ENCODE measurements at places on chromosomes 7 and 10.

GRCh38 chr7:143042159-143042789 lies 9.9 kb upstream of the OR6V1 start:
- no peak for DNase-seq

DNA sequence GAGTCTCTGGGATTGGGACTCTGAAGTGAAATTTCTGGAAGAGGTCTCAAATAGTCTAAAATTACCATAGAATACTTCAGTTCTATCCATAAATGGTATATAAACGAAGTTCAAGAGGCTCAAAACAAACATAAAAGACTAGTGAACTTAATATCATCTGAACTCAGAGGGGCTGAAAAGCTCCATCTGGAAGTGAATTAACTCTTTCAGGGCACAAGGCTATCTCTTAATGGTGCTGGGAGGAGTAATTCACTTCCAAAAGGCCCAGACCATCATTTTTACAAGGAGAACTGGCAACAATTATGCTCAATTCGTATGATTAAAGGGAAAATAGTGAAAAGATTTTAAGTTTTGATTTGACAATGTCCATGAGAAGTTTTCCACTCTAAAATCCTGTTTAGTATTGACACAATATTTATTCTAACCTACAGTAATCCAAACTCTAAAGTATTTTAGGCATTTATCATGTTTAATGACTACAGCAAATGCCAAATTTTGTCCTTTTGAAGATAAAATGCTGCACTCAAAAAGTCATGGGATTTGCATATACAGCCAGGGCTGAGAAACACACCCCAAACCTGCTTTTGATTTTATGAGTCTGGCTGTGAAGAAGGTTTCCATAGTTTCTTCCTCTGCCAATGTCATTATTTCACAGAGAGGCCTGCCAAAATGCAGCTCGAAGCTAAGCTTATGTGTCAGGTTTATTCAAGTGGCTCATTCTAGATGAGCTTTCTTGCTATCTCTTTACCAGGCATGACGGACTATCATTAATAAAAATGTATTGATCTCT lies 143.9 kb downstream of the HIBADH start:
- DNase-seq: no peak

GRCh38 chr7:76220185-76221057 lies 18.7 kb downstream of the SRRM3 start:
- peak; percentile 45 for DNase-seq

DNA sequence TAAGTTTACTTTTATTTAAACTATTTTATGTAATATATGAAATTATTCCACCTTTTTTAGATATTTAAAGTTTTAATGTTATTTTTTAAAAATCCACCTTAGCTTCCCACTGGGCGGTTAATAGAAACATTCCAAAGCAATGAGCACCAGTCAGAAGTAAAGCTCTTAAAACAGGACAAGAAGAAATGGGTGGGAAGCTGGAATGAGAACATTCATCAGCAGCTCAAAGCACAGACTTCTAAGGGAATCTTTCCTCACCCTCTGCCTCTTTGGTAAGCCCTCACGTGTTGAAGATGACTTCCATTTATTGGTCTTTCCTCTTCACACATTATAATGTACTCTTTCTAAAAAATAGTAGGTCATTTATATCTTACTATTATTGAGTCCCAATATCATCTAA lies 3.1 kb downstream of the AGMO start:
- no peak for DNase-seq

DNA sequence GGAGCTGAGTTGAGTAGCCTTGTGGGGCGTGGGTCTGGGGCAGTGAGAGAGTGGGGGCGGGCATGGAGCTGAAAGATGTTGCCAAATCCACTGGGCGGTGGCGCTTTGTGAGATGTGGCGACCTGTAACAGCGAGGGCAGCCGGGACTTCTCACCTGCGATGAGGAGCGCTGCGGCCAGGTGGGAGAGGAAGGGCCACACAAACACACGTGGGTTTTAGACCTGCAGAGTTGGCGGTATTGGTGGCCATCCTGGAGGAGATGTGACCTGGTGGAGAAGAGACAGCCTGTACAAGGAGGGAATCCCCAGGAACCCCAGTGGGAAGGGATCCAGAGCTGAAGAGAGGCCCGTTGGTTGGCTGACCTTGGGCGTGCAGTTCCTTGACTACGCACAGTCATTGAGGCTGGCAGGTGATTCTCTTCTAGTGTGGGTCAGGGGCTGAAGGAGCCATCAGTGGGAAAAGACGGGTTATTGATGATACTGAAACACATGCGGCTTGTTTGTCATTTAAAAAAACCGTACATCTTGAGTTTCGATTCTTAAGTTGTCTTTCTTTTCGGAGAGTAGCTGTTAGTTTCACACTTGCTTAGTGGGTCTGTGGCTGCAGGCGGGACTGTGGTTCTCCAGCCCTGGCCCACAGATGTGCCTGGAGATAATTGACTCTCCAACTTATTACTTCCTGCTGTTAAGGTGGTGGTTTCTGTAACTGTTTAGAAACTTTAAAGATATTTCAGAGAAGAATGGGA lies 2.4 kb downstream of the CHST12 start:
- no peak for DNase-seq

- no peak for DNase-seq
Observed at GRCh38 chr7:7157177-7157886, 25.0 kb upstream of the C1GALT1 start.

- DNase-seq: no peak
Observed at GRCh38 chr10:29734640-29734961, 99.8 kb upstream of the SVIL start.

GRCh38 chr10:24370877-24371276 lies 161.9 kb downstream of the KIAA1217 start:
- no peak for DNase-seq

- DNase-seq: no peak
Observed at GRCh38 chr7:21547501-21547900, 4.7 kb downstream of the DNAH11 start.

DNA sequence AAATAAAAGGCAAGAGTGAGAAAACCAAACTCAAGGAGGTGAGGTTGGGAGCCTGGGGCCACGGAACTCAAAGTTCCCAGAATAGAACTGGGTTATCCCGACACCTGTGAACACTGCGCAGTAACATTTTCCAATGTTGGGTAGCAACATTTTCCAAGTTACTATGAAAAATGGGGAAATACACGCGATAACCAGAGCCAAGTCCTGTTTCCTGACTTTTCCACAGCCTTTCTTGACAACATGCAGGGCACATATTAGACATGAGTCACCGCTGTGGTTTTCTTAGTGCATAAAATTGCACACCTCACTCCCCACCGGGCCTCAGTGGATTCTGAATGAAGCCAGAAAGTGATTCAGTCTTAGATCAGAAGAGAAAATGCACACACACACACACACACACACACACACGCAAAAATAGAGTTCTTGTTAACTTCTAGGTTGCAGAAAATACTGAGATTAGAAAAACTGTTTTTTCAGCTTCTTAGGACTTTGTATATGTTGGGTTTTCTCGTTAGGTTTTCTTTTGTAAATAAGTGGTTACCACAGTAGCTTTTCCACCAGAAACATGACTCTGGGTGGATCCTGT lies 70.0 kb downstream of the CAMK1D start:
- no peak for DNase-seq

GRCh38 chr10:4127518-4128315 lies 342.7 kb upstream of the KLF6 start:
- DNase-seq: no peak

- DNase-seq: no peak
Observed at GRCh38 chr10:22618078-22618785, 96.1 kb downstream of the PIP4K2A start.

DNA sequence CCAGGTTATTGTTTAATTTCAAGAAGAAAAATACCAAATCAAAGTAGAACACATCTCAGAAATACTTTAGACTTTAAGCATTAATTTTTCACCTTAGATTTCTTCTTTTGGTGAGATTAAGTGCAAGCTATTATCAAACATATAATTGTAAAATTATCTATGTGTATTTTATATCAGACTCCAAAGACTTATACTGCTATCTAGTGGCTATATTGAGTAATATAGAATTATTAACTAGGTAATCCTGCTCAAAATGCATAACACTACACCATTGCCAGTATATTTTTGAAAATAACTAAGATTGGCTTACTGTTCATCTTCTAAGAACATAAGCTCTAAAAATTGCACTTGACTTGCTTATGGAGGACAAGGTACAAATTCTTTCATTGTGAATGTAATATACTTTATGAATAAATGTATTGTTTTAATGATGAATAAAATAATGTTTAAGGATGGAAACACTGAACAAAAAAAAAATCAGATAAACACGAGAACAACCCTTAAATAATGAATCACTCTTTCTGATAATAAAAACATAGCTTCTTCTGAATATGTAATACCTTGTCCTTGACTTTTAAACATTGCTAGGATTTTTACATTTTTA lies 86.7 kb upstream of the GNAI1 start:
- DNase-seq: no peak

GRCh38 chr10:77620731-77621130 lies 16.9 kb downstream of the KCNMA1 start:
- DNase-seq: no peak

DNA sequence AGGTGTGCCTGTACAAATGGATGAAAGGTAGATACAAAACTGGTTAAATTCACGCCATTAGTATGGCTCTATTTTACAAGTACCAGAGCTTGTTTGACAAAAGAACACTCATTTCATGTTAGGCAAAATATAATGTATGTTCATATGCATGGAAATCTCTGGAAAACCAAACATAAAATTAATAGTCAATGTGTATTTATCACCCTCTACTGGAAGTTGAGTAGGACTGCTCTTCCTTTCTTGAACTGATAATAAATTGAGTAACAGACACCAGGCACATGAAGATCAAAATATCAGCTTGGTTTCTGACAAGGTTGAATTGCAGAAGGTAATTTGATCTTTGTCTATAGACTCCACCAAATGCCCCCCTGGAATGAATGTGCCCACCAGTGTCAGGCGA lies 19.8 kb upstream of the AKR1B1 start:
- DNase-seq: no peak

DNA sequence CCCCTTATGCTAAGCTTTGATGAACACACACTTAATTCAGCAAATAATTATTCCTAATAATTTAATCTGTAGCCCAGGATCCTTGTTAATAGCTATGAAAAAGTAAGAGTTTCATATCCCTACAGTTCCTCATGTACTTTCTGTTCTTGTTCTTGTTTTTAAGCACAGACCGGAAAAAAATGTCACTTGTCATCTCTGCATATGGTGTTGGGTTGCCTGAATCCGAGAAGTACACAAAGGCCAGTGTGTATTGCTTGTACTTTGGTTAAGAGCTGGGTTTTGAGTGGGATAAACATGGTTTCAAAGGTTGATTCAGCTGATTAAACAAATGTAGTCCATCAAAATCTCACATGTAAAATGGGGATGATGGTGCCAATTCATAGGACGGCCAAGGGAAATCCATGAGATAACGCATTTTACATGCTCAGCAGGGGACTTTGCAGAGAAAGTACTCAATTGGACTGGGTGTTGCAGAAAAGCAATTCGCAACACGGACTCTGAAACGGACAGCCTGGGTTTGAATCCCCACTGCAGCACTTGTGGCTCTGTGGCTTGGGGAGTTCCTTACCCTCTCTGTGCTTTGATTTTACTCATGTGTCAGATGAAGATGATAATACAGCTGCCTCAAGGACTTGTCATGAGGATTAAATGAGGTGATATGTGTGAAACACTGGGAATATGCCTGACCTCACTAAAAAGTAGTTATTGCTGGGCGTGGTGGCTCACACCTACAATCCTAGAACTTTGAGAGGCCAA lies 71.7 kb downstream of the MAP3K8 start:
- no peak for DNase-seq

- no peak for DNase-seq
Observed at GRCh38 chr10:3042589-3042988, 24.8 kb upstream of the PFKP start.

DNA sequence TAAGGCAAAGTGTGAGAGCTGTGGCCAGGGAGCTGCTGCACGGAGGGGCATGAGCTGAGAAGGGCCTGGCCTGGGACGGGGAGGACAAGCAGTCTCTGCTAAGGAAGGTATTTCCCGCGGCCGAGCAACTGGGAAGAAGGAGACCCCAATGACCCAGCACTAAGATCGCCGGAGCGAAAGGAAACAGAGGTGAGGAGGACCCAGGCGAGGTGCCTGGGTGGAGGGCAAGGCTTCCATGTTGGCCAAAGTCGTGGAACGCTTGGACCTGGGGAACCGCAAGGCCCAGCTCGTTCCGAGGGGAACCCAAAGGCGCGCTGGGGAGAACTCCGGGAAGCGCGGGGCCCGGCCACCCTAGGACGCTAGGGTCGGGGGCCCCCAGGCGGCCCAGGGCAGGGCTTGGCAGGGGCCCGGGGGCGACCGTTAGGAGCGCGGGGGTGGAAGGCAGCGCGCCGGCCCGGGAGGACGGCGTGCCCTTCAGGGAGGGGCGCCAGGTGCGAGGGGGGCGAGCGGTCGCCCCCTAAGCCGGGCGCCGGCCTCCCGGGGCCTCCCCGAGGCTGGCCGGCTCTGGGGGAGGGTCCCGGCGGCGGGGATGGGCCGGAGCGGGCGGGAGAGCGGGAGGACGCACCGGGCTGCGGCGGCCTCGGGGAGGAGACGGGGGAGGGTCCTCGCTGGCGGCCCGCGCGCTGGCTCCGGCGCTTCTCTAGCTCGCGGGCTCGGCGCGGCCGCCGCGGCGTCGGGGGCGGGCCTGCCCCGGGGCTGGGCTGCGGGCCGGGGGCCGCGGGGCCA lies 545 bp downstream of the GIGYF1 start:
- DNase-seq: peak; percentile 45

DNA sequence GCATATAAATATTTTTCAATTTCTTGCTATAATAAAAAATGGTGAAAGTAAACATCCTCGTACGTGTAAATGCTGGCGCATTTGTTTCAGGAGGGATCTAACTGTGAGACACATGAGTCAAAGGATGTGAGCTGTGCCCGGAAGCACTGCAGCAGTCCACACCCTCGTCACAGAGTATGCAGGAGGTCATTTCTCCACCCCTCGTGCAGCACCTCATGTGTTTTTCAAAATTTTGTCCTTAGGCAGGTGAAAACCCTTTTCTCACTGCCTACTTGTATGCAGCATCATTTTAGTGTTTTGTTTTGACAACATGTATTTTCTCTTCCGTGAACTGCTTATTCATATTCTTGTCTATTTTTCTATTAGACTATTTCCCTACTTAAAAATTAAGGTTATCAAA lies 162.7 kb downstream of the AVL9 start:
- no peak for DNase-seq

GRCh38 chr7:81260152-81260551 lies 341.3 kb upstream of the SEMA3C start:
- DNase-seq: no peak

DNA sequence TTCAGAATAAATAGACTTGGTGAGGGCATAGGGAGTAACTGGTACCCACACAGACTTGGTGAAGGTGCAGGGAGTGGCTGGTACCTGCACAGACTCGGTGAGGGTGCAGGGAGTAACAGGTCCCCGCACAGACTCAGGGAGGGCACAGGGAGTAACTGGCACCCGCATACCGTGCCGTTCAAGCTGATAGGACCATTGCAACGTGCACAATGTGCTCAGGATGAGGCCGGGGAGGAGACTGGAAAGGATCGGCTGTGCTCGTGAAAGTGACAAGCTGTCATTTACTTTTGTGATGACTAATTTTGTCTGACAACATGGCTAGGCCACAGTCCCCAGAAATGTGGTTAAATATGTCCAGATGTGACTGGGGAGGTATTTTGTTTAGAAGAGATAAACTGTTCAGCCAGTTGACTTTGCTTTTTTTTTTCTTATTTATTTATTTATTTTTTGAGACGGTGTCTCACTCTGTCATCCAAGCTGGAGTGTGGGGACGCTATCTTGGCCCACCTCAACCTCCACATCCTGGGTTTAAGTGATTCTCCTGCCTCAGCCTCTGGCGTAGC lies 76.2 kb upstream of the NMT2 start:
- no peak for DNase-seq

GRCh38 chr7:95808396-95808795 lies 36.0 kb downstream of the DYNC1I1 start:
- DNase-seq: no peak

Measured in ovary (tissue), 10 donors.